ENCODE measurements at places on chromosomes 5 and 9. TPM values are rescaled to one million over a fixed set of nuclear protein-coding genes. Genes with fewer than 3 reads are reported as not detected.
A peak's percentile ranks its signal among the peaks of the same experiment; 100 is the strongest.

B4GALT7 gene
- polyA plus RNA-seq: 55.1 TPM

DMGDH gene
- polyA plus RNA-seq: 2.8 TPM

GPR151 gene
- polyA plus RNA-seq: not detected

- DNase-seq: no peak
These were observed 120.5 kb downstream of the PAX5 start for GRCh38 chr9:36913393-36914211.

DNA sequence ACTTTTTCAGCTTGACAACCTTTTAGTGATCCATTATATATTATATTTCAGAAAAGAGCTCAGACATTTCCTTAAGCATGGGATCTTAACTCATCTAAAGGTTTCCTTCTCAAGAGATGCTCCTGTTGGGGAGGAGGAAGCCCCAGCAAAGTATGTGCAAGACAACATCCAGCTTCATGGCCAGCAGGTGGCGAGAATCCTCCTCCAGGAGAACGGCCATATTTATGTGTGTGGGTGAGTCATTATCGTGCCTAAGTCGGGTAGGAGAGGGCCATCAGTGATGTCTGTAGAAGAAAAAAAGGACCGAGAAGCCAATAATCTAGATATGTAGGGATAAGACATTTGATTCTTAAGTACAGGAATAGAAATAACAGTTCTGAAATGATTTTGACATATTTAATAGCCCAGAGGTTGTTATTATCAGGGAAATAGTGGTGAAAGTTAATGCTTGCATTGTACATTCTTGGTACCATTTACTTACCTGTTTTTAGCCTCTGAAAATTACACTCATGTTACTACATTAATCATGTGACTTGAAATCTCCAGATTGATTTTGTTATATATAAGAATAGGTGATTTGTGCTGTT, 28.2 kb downstream of the MTRR start:
- DNase-seq: no peak

DNA sequence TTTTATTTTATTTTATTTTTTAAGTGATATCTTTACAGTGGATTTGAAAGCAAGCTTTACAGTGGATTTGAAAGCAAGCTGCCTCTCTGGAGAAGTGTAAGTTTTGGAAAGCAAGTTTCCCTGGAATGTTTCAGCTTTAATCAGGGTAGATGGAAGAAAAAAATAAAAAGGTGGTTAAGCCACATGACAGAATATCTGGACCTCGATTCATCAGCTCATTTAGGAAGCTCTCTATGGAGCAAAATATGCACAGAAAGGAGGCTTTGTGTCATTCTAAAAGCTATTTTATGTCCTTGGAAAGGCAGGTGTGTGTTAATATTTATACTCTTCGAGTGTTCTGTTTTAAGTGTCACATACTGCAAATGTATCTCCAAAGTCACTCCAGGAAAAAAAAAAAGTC, 409.2 kb upstream of the KLF4 start:
- DNase-seq: no peak

DNA sequence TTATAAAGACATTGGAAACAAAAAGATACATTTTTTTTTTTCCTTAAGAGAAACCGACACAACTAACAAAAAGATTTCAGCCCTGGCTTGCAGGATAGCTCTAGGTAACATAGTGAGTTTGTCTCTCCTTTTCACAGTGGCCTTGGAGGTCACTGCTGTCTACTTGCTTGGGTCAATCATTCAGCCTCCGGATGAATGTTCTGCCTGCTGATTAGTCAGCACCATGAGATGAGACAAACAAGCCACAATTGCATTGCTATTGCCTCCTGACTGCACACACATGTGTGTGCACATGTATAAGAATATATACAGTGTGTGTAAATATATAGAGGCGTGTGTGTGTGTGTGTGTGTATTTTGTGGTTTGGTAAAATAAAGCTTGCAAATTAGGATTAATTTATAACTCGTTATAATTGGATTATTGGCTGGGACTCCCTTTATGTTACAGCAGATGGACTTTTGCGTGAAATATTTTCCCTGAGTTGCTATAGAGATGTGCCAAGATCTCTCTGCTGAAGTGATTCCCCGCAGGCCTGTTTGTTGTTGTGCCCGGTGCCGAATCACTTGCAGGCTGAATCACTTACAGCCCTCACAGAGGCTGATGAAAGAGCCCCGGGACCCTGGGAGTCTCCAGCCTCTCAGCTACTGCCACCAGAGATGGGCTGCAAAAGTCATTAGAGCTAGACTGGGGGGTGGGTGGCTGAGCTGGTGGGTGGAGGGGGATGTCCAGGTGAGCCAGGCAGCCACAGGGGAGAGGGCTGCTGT, 161.2 kb downstream of the FGF18 start:
- DNase-seq: no peak

- DNase-seq: peak; percentile 95
These were observed at the start of the genes MBLAC2 and POLR3G for GRCh38 chr5:90474235-90475107. Gene MBLAC2, minus strand, starts transcription at chr5:90474771. Its CDS starts 479 bp downstream, at chr5:90474292. Gene POLR3G, plus strand, starts transcription at chr5:90474864. Its CDS starts 10,704 bp downstream, at chr5:90485568.

DNA sequence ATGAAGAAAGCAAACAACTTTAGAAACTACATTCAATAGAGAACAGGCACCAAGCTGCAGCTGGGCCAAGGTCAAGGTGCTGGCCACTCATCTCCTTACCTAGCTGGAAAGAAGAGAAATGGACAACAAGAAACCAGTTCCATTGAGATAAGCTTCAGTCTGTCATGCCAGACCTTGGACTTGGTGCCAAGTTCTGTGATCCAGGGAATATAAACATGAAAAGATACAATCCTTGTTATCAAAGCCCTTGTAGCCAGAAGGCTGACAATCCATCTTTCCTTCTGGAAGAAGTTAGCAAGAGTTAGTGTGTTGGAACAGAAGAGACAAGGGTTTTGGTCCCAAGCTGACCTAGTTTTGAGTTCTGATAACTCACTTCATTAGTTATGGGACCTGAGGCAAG, 227.5 kb downstream of the ACTL7B start:
- DNase-seq: peak; percentile 41

GRCh38 chr5:40436535-40437237, 243.0 kb upstream of the PTGER4 start:
- no peak for DNase-seq

DNA sequence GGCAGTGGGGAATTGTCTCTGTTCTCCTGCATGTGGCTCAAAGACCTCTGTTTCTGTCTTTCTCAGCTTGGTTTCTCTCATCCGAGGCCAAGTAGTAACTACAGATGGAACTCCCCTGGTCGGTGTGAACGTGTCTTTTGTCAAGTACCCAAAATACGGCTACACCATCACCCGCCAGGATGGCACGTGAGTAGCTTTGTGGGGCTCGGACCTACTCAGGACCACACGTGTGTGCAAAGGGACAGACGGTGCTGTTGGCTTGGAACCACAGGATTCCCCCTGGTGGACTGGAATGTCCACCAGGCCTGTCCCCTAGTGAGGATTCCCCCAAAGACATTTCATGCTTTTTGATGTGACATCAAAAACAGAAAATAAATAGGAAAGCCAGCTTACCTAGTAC, 96.3 kb upstream of the WWC1 start:
- no peak for DNase-seq

- DNase-seq: no peak
These were observed 13.9 kb upstream of the FNIP1 start for GRCh38 chr5:131810510-131811249.

- no peak for DNase-seq
These were observed 25.0 kb upstream of the KIF12 start for GRCh38 chr9:114124138-114124537.

- DNase-seq: no peak
These were observed 326.9 kb downstream of the ARHGEF28 start for GRCh38 chr5:73952872-73953271.

GRCh38 chr9:9905736-9906135, 707.1 kb downstream of the PTPRD start:
- no peak for DNase-seq

DNA sequence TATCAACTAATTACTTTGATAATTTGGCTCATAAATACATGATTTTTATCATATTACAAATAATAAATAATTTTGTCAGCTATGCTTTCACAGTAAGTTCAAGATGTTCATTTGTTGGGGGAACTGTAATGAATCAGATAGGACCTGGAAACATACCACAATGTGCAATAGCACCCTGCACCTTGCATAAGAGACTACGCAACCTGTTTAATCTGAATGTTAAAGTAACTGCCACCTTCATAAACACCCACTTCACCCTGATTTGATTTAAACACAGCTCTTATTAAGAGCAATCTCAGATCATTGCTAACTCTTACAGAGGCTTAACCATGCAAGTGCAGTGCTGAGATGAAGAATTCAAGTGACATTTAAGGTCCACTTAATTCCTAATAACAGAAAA, 69.1 kb upstream of the GABRA1 start:
- DNase-seq: no peak

Measured in adrenal gland (tissue), 19 donors.